ENCODE measurements at places on chromosomes 7 and 10. TPM values are rescaled to one million over a fixed set of nuclear protein-coding genes. Genes with fewer than 3 reads are reported as not detected.

GRCh38 chr10:123139521-123140163 is 3.9 kb downstream of the HMX3 start:
- DNase-seq, result no peak

DNA sequence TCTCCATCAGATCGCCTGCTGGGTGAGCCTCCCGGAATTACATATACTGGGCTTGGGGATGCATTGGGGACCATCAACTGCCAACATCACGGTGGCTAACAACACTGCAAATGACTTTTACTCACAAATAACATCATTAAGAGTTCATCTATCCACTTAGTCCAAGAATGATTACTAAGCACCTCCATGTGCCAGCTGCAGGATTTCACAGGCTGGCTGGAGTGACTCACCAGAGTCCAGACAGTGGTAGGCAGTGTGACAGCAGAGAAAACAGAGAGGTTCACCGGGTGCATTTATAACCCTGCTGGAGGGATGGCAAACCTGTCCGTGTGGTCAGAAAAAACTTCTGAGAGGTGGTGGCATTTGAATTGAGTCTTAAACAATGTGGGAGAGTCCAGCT is 3.2 kb upstream of the IGFBP3 start:
- no peak for DNase-seq

DNA sequence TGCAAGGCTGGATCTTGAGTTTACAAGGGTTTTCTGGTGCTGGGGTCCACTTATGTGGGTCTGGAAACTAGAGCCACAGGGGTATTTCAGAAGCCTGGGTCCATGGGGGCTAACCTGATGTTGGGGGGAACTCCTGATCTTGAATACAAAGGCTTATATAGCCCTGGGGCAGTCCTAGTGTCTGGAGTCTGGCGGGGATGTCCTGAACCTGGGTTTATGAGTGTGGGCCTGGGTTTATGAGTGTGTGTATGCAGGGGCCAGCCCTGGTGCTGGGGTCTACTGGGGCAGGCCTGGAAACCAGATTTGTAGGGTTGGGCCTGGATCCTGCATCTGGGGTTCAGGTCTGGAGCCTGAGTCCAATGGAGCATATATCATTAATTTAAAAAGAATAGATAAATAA is 146.5 kb upstream of the C1GALT1 start:
- DNase-seq, result no peak

- no peak for DNase-seq
Observed at GRCh38 chr7:44144426-44144967, 3.4 kb upstream of the MYL7 start.

- no peak for DNase-seq
Observed at GRCh38 chr10:60846173-60846572, 67.9 kb downstream of the CDK1 start.

GRCh38 chr10:132654121-132654571 is 116.6 kb downstream of the INPP5A start:
- no peak for DNase-seq

DNA sequence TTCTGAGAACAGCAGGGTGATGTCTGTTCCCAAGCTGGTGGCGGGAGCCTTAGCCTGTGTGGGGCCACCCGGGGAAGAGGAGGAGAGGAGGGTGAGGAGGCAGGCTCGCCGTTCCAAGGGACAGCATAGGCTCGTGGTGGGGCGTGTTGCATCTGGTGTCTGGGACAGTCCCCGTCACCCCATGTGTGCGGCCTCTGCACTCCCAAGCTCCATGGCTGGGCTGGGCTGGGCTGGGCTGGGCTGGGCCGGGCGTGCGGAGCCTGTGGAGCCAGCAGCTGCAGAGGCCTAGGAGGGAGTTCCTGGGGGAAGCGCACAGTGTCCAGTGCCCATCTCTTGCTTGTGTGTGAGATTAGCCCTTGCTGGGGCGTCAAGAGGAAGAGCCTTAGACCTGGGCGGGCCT is 20.9 kb upstream of the TTYH3 start:
- no peak for DNase-seq

GRCh38 chr10:97292097-97292861 is at the start of gene ARHGAP19:
ARHGAP19 (minus strand) TSS chr10:97292637; CDS start chr10:97292627, 10 bp downstream.
- DNase-seq, result peak; percentile 99

WDR86 gene
- total RNA-seq, result 10.2 TPM

PLXNA4 gene
- under 0.01 TPM for total RNA-seq

AKR1C4 gene
- total RNA-seq, result not detected

ITGB1 gene
- 444 TPM for total RNA-seq

ANKRD22 gene
- total RNA-seq, result not detected

MRLN gene
- total RNA-seq, result not detected

DNAH11 gene
- 0.43 TPM for total RNA-seq

TCF7L2 gene
- total RNA-seq, result 0.88 TPM

MALRD1 gene
- not detected for total RNA-seq

DNAJC30 gene
- 12.4 TPM for total RNA-seq

Measured in G401 (cell line).